ENCODE measurements at places on chromosomes 7 and 10.

DNA sequence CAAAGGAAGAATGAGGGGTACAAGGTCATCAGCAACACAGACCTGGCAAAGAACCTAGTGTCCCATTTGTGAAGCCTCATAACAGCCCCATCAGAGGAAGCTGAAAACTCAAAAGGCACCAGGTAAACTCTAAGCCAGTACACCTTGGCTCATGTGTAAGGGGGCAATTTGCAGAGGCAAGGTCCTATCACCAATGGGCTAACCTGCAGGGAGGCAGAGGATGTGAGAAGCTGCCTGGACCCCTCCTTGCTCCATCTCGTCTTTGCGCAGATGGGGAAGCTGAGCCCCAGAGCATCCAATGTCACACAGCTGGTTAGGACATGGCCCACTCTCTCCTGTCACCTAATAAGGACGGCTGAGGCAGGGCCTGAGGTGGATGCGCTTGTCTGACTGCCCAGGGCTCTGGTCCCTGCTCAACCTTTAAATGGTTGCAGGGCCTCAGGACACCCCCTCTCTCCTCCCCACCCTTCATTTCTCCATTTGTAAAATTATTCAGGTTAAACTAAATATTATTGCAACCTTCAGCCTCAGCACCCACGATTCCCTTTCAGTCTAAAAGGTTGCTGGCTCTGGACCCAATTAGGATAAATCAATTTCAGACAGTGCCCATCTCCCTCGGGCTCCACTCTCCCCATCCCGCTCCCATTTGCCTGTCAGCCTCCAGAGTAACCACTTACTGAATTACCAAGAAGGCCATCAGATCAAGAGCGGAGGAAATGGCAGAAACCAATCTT lies 135.3 kb downstream of the OAT start:
- DNase-seq: no peak

DNA sequence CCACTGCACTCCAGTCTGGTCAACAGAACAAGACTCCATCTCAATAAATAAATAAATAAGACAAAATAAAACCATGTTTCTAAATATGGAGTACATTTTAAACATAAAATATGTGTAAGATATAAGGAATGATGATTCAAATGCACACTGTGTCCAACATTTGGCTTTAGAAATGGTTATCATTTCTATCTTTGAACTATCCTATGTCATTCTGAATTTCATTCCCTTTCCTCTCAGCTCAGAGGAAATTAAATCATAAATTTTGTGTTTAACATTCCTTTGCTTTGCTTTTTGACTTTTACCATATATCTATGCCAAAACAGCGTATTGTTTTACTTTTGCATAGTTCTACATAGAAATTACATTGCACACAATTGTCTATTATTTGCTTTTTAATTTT lies 130.9 kb downstream of the GNAT3 start:
- DNase-seq: no peak

- DNase-seq: no peak
Observed at GRCh38 chr10:86064931-86065662, 301.5 kb downstream of the GRID1 start.

- no peak for DNase-seq
Observed at GRCh38 chr10:79446758-79447084, 1.3 kb upstream of the ZCCHC24 start.

DNA sequence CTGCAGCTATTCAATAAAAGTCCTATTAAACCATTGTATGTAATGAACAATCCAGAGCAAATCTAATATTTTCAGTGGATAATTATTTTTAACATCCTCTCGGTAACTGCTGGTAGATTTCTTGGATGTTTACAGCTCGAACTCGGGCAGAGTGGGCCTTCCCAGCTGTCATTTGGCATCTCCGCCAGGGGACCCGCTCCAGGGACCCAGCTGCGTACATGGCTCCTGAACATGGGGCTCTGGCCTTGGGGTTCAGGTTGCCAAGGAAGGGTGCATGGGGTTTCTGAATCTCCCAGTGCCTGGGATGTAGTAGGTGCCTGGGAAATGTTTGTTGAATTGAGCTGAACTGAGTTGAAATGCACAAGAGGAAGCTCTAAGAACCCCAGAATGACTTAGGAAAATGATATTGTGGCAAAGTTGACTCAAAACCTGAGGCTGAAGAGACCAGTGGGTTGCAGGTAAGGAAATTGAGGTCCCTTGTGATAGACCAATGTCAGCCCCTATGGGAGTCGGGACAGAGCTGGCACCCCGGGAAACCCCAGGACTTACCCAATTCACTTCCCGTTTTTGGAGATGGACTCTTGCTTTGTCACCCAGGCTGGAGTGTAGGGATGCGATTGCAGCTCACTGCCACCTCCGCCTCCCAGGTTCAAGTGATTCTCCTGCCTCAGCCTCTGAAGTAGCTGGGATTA lies 228.4 kb downstream of the CUX1 start:
- DNase-seq: no peak

GRCh38 chr7:135645296-135645904 lies 16.9 kb upstream of the STMP1 start:
- DNase-seq: peak; percentile 29
